ENCODE measurements at places on chromosomes 2 and 18.

- DNase-seq: no peak
Observed at GRCh38 chr2:40346535-40347354, 105.1 kb downstream of the SLC8A1 start.

DNA sequence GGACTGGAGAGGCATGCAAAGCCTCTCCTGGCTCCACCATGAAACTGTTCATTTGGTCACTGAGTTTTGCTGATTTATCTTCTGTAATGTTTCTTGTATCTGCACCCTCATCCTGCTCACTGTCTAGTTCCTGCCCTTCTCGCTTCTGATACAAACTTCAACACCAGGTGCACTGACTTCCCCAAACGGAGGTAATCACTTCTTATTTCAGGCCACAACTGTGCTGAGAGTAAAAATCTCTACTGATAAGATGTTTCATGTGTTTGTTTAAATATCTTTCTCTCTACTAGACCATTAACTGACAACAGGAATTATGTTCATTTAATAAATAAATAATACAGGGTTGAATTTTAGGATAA, 10.9 kb upstream of the NT5C1B start:
- DNase-seq: no peak

DNA sequence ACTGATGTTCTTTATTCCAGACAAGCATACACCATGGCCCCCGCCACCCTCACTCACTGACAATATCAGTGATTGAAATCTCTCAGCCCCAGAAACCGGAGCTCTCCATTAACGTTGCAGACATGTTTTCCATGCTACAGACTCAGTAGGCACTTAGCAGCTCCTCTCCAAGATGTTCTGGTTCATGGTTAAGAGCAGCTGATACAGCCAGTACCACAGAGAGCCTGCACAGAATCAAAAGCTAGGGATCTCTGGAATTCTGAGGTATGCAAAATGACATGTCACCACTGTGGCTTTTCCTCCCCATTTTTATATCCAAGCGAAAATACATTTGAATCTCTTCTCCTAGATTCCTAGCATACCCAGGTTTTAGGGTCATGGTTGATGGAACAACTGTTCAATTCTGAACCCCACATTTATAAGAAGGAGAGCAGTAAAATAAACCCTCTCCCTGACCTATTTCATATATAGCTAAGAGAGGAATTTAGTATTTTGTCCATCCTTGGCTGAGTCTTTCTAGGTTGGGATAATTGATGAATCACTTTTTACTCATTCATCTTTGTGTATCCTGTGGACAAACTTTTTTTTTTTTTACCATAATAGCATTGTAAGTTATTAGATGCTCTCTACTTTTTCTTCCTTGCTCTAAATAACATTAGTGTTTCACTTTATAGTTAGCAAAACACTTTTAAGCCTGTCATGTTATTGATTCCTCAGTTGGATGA, 488.4 kb upstream of the PIK3C3 start:
- no peak for DNase-seq

GRCh38 chr2:37561615-37562569, 109.5 kb downstream of the CDC42EP3 start:
- DNase-seq: no peak

- DNase-seq: no peak
Observed at GRCh38 chr2:96205888-96206287, 2.7 kb downstream of the STARD7 start.

DNA sequence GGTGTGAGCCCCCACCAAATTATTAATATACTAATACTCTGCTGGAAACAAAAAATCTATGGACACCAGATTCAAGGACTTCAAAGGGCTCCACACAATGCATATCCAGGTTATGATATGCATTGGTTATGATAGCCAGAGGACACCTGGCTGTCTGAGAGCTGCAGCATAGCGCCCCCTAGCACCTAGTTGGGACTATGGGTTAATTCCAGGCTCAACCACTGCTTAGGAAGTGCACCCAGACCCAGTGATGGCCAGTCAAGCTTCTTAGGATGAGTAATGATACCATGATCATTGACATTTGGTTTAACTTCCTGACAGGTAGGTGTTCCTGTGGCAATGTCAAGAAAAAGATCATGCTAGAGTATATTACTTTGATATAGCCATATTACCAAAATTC, 3.8 kb upstream of the FRZB start:
- DNase-seq: no peak

DNA sequence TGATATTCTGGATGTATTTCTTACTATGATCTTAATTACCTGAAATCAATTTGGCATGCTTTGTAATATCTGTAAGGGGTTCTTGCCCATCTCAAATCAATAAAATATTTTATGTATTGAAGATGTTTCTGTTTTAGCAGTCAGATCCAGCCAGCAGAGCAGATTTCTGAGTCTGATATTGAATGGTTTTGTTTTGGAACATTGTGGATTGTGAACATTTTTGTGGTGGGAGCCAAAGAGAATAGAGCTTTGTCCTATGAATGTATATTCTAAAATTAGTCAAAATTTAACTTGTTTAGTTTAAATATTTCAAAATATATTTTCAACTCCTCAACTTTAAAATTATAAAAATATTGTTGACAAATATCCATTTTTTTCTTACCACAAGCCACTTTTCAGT, 197.0 kb downstream of the UBE2E3 start:
- no peak for DNase-seq

DNA sequence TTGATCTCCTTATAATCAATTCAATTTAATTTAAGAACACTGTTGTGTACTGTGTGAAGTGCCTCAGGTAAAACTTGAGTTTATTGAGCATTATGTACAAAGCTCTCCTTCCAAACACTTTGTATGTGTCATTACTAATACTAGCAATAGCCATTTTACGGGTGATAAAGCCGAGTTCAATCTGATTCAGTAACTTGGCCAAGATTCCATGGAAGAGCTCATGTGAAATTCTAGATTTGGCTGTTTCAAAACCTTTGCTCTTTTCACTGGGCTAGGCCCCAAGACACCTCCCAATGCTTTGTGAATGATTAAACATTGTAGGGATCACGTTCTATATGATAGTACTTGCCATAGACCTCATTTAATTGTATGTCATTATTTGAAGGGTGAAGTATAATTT, 8.9 kb upstream of the NFE2L2 start:
- DNase-seq: no peak

DNA sequence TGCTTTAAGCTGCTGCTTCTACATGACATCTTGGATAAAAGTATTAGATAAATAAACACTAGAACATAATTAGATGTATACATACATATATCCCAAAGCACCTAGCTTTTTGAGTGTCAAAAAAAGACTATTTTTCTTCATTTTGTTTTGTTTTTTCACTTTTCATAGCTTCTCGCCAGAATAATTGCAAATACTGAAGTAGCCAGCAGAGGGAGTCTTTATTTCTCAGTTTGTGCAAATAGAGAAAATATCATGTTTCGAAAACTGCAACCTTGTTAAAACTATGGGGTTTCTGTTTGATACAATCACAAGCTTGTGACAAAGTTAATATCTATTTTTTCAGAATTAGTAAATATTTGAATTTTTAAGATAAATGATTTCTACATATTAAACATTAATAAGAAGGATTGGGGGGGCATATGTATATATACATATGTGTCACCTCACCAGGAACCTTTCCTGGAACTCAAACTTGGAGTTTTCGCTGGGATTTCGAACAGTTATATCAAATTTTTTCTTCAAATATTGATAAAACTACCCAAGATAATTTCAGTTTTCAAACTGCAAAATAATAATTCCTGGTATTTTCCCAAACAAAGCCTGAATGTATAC, 61.0 kb downstream of the GRB14 start:
- DNase-seq: no peak

All from substantia nigra (tissue), 51 donors.